8988T (cell line): ENCODE measurements at places on chromosomes 2 and 18.

GRCh38 chr2:45031028-45031427 lies 21.8 kb upstream of the SIX2 start:
- DNase-seq = no peak

DNA sequence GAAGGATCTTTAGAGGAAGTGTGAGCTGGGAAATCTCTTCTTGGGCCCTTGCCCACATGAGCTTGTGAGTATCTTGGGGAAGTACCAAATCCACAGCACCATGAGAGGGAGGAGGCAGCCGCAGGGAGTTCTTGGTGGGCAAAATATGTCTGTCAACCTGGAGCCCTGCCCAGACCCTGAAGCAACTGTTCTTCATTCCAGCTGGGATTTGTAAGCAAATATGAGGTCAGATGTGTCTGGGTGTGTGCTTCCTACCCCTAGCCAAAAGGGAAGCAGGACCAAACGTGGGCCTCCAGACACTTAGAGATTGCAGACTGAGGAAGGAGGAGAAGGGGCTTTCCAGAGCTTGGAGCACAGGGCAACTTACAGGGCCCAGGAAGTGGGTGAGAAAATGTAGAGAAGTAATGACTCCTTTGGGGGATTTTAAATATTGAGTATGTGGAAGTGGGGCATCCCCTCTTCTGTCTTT lies 41.9 kb downstream of the TMEM247 start:
- DNase-seq = no peak

GRCh38 chr2:112021290-112021689 lies 33.8 kb upstream of the TMEM87B start:
- DNase-seq = no peak

DNA sequence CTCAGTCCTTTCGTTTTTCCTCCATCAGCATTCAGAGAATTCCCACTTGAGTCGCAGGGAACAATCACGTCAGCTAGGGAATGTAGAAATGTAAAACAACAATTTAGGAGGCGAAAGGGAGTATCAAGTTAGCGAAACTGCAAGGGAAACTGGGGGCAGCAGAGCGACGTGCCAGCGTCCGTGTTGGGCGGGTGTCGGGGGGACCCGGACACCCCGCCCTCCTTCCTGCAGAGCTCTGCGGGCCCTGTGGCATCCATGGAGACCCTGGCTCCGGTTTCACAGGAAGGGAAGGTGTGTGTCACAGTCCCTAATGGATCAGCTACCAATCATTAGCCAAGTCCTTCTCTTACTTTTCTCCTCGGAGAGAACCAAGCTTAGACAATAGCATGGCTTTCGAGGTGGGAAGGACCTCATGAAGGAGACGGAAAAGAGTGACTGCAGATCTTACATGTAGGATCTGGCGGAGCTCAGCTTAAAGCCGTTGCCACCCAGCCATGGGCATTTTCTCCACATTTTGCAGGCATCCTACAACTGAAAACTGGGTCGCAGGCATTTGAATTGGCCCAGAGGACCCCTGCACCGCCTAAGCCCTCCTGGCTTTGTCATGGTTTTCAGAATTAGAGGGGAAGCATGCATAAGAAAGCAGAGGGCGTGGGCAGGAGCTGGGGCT lies 33.7 kb downstream of the SOX11 start:
- DNase-seq = no peak

- no peak for DNase-seq
Measured at GRCh38 chr18:48885266-48885923, 65.4 kb downstream of the SMAD7 start.

DNA sequence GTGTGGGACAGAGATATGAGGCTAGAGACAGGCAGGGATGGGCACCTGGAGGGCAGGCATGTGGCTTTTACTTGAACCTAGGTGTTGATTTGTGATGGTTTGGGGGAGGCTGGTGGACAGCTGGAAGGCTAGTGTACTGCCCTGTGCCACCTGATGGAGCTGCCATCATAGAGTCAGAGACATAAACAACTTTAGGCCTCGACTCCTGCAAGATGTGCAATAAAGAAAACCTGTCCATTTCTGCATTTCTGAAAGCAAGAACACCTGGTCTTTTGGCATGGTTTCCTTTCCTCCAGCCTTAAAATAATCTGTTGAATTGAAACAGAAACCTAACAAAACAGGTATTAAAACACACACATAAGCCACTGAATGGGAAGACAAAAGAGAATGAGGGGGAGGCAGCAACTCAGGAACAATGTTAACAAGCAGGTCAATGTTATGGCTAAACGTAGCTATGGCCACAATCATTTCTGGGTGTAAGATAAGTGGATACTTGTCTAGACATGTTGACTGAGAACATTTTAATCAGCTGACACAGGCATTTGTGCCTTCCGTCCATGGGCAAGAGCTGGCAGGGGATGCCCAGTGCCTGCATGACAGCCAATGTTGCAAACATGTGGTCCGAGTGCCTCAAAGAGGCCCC lies 87.8 kb downstream of the KCTD1 start:
- DNase-seq = no peak

GRCh38 chr2:52818958-52819357 lies 948.6 kb upstream of the CHAC2 start:
- DNase-seq = no peak

DNA sequence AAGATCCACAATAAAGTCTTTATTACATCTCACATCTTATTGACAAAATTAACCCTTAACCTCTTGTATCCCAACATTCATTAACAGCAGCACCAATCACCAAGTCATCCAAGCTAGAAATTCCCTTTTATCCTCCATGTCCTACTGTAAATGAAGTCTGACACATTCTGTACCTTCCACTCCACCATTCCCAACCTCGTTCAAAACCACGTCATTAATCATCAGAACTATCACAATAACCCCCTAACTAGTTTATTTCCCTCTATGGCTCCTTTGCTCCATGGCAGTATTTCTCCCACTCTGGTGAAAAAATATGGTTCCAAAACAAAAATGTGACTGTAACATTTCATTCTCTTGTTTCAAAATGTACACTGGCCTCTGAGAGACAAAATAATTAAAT lies 1626.2 kb downstream of the LRP1B start:
- DNase-seq = no peak

GRCh38 chr2:6865346-6866274 lies at the start of gene CMPK2:
Gene CMPK2 (minus strand): TSS chr2:6865907. CDS start chr2:6865696, 211 bp downstream.
- peak; percentile 73 for DNase-seq

GRCh38 chr2:18272148-18272494 lies 288.3 kb downstream of the RDH14 start:
- no peak for DNase-seq

DNA sequence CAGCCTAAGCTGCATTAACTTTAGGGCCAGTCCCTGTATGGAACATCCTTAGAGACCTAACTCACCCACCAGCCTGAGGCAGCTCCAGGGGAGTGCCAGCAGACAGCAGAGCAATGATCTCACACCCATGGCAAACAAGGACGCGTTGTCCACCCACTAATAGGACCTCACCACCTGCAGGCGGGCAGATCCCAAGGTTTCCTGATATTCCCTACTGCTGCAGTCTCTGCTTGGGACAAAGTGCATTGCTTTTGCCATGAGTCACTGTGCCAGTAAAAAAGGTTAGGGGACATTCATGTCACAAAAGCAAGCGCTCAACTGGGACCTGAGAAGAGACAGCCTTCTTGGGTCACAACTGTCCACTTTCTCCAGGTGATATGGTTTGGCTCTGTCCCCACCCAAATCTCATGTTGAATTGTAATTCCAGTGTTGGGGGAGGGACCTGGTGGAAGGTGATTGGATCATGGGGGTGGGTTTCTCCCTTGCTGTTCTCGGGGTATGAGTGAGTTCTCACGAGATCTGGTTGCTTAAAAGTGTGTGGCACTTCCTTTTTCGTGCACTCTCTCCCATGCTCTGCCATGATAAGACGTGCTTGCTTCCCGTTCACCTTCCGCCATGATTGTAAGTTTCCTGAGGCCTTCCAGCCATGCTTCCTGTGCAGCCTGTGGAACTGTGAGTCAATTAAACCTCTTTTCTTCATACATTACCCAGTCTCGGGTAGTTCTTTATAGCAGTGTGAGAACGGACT lies 160.2 kb downstream of the MIB1 start:
- DNase-seq = no peak
